ENCODE measurements at places on chromosomes 7 and 10.

DNA sequence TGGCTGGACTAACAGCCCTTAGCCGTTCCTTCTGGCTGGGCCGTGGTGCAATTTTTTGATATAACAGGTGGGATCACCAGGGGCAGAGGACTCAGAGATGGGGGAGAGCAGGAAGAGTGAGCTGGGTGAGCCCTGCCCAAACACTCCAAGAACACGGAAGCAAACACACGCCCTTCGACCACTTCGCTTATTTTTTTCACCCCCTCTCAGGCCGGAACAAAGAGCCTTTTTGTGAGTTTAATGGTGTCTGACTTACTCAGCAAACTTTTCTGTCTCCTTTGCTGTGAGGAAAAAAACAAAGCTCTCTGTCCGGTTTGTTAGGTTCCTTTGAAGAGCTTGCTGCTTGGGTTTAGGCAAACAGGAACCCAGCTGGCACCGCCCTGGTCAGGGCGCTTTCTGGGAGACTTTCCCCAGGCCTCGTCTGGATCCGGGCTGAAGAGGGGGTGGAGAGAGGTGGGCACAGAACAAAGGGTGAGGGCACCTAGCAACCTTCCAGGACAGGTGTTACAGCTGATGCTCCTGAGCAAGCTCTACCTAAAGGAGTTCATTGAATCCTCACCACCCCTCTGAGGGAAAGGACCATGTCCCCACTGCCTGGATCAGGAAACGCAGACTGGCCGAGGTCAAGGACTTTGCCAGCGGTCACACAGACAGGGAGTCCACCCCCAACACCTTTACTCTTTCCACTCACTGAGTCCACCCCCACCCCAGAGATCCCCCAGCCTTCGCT lies 23.3 kb downstream of the CALML3 start:
- no peak for DNase-seq

DNA sequence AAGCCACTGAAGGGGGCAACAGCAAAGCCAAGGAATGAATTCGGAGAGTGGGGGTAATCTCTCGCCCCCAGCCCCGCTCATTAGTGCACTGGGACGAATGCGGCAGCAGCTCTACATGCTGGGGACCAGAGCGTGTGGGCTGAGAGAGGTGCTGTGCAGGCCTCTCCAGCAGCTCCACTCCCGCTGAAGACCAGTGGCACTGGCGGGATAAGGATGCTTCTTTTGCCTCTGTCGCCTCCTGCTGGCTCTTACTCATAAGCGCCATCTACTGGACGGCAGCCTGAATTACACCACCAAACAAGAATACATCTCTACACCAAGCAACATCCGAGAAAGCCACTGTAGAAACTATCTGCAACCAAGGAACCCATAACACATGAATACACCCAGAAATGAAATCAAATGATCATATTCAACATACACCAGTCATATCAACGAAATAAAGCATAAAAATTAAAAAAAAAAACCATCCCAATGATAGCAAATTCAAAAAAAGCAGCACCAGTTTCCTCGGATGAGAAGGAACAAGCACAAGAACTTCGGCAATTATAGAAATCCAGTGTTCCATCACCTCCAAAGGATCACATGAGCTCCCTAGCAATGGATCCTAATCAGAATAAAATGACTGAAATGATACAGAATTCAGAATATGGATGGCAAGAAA lies 79.0 kb upstream of the TMEM168 start:
- no peak for DNase-seq

GRCh38 chr10:90418869-90419652 lies 438.8 kb downstream of the HTR7 start:
- DNase-seq: no peak

- DNase-seq: no peak
Observed at GRCh38 chr7:77354484-77354883, 61.7 kb downstream of the GSAP start.

- DNase-seq: no peak
Observed at GRCh38 chr7:152521420-152522337, 85.9 kb upstream of the KMT2C start.

DNA sequence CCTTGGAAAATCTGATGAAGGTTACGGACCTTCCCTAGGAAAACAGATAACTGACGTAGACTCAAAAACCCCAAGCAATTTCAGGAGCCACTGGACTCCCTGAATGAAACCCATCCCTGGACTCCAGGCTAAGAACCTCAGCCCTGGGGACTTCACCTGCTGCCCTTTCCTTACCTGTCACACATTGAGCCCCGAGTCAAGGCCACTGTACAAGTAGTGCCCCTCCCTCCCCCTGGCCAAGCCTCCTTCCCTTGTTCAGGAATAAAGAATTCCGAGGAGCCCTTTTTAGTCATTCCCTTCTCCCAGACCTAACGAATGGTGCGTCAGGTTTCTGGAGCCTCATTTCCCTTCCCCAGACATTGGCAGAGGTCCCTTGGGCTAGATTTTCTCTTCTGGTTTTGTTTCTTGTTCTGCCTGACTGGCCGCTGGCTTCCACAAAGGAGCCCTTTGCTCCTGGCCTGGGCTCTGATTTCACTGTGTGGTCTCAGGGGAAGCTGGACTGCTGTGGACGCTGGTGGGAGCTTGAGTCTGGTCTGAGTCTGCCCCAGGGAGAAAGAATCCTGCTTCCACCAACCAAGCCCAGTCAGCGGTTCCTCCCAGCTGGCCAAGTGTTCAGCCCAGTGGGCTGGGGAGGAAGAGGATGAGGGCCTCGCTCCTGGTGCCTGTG lies 31.7 kb downstream of the ZNF775 start:
- DNase-seq: no peak

DNA sequence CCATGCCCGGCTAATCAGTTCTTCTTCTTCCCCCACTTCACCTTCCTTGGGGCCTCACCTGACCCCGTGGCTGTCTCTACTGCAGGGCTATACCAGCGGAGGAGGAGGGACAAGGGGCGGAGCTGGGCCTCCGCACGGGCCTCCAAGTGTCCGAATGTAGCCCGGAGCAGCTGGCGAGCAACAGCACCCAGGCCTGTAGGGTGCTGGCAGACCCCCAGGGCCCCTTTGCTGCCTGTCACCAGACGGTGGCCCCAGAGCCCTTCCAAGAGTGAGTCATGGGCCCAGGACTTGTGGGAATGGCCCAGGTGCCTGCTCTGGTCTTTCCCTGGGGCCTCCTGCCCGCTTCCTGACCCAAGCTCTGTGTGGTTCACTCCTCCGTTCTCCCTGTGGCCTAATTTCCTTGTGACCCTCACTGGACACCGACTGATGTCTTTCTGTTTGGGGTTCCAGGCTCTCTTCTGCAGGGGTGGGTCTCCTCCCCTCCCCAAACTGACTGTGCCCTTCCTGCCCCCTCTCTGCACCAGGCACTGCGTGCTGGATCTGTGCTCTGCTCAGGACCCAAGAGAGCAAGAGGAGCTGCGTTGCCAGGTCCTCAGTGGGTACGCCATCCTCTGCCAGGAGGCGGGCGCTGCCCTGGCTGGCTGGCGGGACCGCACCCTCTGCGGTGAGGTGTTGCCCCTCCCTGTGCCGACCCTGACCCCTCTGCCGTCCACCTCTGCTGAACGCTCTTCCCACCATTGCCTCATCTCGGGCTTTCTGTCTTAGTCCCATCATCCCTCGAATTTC lies 35.2 kb downstream of the EPHB4 start:
- DNase-seq: no peak

- DNase-seq: no peak
Observed at GRCh38 chr7:151077705-151078232, 2.8 kb downstream of the FASTK start.

DNA sequence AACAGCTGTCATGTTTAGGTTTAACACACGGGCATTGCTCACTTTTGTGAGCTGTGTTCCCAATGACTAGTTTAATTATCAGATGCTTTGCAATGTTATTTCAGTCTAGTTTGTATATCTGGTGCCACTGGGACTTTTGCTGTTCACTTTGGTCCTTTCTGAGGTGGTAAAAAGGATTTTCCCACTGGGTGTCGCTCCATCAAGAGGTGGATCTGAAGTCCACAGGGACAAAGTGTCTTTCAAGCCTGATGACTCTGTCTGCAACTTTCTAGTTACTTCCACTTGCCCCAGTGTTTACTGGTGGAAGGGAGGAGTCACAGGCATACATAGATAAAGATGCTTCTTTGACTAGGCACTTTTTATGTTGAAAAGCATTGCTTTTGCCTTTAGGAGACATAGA lies 242.2 kb downstream of the HGF start:
- DNase-seq: no peak

- no peak for DNase-seq
Observed at GRCh38 chr10:55277549-55277948, 476.5 kb upstream of the PCDH15 start.

DNA sequence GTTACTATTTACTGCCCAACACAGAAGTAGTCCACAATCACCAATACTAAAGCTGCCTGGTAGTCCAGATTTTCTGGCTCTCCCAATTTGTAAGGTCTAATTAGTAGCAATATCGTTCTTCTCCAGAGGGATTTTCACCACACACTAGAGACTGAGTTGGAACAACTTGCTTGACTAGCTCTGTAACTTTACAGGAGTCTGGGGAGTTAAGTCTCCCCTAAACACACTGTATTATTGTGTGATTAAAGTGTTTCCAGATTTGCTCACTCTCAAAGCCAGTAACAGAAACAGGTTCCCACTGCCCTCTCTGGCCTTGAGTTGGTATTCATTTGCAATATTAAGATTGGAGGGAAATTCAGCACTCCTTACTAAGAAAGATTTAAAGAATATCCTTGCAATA lies 1175.7 kb downstream of the SORCS1 start:
- DNase-seq: no peak
